ENCODE measurements at places on chromosomes 11 and 22.

- DNase-seq: no peak
Measured at GRCh38 chr11:130840679-130841078, 75.6 kb downstream of the SNX19 start.

DNA sequence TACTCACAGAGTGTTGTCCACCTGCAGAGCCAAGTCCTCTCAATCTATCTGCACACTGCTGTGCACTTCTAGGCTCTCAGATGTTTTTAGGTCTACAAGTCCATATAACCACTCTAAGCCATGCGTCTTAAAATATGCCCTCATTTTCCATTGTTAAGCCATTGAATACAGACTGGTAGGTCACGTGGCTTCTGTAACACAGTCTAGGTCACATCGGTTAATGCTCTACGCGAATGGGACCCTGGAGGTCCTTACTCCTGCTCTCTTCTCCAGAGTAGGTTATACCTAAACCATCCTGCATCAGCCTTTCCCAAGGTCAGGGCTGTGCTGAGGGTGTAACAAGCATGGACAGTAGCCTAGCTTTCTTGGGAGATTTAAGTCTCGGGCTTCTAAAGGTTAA, 819 bp downstream of the JAML start:
- DNase-seq: no peak

DNA sequence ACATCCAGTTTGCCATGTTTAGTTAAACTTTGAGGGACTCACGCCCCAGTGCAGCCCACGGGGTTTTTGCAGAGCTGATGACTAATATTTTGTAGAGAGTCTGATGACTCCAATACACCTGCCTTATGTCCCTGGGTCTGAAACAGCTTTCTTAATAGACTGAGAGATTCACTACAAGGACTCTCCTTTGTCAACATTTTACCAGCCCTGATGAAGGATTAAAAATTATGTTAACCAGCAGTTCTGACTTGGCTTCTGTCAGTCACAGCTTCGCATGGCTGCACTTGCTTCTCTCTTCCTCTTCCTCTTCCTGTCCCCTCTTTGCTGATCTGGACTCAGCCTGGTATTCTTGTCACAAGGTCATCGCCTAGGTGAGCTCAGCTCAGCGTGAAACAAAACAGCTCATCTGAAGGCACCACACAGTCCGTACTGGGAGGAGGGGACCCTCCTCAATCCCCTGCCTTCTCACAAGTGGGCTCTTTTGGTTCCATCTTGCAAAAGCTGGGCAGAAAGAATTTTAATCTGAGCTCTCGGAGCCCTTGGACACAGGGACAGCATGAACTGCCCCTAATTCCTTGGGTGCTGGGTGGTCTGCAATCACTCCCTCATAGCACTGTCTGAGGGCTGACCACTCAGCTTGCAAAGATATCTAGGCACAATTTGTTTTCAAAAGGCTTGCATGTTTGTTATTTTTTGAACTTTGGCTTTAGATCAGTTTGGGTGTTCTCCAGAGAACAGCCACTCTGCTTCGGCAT, 38.1 kb upstream of the POU2AF1 start:
- peak; percentile 8 for DNase-seq

DNA sequence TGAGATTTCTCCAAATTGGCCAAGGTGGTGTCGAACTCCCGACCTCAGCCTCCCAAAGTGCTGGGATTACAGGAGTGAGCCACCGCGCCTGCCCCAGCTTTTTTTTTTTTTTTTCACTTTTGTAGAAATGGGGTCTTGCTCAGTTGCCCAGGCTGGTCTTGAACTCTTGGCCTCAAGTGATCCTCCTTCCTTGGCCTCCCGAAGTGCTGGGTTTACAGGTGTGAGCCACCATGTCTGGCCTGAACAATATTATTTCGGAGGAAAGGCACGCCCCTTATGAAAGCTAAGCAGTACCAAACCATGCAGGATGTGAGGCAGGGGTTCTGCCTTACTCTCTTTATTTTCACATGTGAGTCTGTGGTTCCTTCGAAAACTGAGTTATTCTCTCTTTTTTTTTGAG, 16.1 kb downstream of the MTCH2 start:
- DNase-seq: no peak

- DNase-seq: no peak
Measured at GRCh38 chr11:115409691-115410220, 94.5 kb downstream of the CADM1 start.

DNA sequence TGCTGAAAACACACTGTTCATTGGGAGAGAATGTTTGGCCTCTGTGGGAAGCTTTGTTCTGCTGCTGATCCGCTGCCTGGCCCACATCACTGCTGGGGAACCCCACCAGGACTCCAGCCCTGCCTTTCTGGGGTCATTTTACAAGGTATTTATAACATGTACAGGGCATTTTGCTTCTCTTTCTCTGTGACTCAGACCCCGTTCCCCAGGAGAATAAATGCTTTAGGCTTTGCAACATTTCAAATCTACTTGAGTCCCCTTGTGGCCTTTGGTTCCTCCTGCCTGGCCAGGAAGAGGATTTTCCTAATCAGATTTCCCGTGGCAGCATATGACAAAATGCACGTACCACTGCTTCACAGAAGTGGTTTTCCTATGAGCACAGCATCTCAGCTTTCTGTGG, 43.0 kb downstream of the BTG4 start:
- no peak for DNase-seq

DNA sequence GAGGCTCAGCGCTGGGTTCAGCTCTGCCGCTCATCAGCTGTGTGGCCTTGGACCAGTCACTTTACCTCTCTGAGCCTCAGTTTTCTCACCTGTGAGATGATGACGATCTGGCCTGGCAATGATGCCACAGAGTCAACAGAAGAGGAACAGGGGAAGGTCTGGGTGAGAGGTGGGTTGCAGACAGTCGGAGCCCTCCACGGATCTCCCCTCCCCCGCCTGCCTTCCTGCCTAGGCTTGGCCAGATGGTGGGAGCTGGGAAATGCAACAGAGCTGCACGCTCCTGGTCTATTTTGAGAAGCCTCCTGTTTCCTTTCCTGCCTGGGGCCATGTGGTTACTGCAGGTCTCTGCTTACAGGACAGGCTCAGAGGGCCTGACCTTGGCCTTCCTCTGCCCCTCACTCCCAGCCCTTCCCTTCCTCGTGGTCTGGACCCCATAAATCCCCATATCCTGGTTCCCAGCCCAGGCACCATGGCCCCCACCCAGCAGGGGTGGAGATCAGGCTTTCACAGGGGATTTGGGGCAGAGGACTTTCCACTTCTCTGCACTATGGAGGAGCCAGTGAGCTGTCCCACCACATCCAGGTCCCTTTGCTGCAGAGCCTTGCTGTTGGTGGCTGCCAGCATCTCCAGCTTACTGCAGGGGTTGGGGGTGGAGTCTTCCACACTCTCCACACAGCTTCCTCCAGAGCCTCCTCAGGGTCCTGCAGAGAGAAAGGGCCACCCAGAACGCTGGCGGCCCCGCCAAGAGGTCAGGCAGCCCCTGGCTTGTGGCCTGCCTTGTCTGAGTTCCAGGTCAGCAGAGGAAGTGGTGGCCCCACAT, 46.9 kb downstream of the C11orf96 start:
- no peak for DNase-seq

DNA sequence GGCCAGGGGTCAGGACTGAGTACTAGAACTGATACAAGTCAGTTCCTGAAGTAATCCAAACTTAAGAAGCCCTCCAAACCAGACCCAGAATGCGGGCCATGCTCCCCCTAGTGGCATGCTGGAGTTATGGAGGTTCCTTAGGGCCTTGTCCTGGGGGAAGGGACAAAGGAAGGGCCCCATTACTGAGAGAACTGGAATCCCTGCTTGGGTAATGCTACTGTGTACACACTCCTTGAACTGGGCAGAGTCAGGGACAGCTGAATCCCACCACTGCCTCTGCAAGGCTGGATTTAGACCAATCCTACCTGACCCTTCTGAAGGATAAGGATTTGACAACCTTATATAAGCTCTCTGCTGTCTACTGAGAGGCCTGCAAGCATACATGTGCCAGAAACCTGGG, 97.3 kb upstream of the AKIP1 start:
- peak; percentile 16 for DNase-seq

GRCh38 chr22:42734406-42734805, 13.7 kb upstream of the A4GALT start:
- no peak for DNase-seq

DNA sequence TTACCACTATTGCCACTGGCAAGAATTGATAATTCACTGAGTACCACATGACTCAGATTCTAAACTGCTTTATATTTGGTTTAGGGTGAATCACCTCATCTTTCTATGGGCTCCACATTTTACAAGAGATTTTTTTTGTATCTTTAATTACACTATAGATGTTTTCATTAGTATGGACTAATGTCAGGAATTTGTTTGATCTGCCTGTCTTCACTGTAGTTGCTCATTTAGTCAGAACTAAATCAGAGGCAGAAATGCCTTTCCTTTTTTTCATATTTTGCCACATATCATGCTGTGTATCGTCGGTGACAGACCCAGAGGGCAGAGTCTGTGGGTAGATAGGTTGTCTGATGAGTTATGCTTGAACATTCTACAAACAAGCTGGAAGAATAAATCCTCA, 524.1 kb downstream of the METTL15 start:
- no peak for DNase-seq

Measured in stimulated activated naive CD4-positive, alpha-beta T cell treated with Interleukin-2 at 50 U/mL for 16 hours (primary cell).